Astrocyte (in vitro differentiated cells and primary cell): ENCODE measurements at places on chromosomes 16 and 17.

DNA sequence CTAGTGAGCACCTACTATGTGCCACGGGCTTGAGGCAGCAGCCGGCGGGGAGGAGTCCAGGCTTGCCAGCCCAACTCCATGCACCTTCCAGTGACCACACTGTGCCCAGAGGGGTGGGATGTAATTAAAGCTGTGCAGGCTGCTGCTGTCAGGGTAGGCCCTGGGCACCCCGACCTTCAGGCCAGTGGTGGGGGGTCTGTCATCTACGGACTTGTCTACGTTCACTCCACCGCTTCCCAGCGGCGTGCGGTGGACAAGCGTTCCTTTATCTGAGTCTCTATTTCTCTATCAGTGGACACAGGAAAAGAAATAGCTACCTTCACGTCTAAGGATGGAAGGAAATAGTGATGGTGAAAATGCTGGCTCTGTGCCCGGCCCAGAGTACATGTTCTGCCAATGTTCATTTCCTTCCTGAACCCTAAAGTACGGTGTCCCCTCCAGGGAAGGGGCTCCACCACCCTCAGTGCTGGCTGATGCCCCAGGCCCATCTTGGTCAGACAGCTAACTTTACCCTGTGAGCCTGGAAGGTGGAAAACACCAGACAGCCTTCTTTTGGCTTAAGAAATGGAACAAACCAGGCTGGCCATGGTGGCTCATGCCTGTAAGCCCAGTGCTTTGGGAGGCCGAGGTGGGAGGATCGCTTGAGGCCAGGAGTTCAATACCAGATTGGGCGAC lies 135.2 kb downstream of the SDK2 start:
- DNase-seq: no peak

DNA sequence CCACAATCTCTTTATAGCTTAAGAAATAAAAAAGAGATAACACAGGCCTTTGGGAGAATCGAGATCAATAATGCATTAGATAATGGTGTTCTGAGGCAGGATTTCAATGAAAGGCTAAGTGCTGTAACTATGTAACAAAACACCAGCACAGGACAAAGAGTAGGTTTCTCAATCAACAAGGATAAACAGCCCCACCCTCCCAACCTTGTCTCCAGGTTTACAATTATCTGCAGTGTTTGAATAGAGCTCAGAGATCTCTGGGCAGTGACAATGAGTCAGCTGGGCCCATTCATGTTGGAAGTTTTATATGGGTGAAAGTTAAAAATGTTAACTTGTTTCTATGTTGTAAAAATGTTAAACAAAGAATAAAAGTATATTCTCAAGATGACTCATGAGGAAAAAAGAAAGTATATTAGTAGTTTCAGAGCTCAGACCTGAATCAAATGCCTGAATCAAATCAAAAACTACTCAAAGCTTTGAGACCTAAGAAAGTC lies 17.0 kb upstream of the KRT20 start:
- no peak for DNase-seq

DNA sequence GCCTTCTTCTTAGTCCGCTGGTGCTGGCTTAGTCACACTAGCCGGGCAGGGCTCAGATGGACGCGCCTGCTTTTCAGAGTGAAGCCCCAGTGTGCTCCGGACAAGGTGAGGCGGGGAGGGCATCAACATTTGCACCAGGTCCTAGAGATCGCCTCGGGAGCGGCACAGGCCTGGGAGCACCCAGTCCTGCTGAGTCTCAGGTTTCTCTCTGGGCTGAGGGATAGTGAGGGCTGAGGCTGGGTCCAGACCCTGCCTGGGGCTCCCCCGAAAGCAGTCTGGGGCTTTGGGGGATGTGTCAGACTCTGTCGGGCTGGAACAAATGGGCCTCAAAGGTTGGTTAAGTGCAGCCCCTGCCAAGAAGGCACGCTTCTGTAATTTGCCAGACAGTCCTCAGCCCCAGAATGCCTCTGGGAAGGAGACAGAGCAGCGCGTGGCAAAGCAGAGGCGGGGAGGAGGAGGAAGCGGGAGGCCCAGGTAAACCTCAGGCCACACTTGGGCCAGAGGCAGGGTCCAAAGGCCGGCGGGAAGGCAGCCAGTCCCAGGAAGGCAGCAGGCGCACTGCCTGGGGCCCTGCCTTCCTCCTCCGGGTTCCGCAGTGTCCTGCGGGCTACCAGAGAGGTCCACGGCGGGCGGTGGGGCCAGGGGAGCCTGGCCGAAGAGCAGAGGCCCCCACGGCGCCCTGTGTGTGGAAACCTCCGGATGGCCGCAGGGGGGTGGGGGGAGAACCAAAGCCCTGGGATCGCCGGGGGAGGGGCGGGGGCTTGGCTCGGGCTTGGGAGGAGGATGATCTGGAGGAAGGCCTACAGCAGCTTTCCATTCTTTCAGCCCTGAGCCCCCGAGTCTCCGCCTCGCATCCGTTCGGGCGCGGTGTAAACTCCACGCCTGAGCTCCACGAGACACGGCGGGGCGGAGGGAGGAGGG lies 39.5 kb upstream of the ATP2A3 start:
- peak; percentile 7 for DNase-seq

- DNase-seq: no peak
Observed at GRCh38 chr17:76654408-76654807, 10.9 kb upstream of the ST6GALNAC1 start.

DNA sequence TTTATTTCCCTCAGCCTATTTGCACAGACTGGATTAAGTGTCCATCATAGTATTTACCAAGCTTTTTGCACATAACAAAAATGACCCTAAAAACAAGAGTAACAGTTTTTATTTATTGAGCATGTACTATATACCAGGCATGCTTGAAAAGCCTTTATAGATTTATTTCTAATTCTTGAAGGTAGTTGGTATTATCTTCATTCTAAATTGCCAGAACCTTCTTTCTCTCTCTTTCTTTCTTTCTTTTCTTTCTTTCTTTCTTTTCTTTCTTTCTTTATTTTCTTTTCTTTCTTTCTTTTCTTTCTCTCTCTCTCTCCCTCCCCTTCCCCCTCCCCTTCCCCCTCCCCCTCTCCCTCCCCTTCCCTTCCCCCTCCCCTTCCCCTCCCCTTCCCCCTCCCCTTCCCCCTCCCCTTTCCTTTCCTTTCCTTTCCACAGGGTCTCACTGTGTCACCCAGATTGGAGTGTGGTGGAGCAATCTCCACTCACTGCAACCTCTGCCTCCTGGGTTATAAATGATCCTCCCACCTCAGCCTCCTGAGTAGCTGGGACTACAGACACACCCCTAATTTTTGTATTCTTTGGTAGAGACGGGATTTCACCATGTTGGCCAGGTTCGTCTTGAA lies 310.9 kb upstream of the RBFOX1 start:
- DNase-seq: no peak

DNA sequence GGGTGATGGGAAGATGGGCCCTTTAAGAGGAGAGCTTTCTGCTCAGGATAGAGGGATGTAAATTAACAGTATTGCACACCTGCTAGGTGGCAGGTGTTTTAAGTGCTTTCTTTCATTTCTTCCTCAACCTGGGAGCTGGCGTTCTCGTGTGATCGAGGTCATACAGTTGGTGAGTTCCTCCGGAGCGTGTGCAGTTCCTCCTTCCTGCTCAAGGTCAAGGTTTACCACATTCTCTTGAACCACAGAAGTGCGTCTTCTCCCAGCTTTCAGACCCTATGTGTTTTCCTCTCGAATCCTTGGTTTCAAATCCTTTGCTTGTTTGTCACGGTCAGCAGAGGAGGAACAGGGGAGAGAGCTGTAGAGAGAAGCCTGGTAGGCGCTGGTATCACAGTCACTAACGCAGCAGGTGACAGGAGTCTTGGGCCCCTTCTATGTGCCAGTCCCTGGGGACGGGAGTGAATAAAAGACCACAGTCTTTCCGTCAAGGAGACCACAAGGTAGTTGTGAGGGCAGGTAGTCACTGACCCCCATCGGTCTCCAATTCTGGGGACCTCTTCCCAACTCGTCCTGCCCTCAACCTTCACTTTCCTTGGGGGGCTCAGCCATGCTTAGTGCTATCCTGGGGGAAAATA lies 791 bp downstream of the DNAI2 start:
- DNase-seq: no peak

DNA sequence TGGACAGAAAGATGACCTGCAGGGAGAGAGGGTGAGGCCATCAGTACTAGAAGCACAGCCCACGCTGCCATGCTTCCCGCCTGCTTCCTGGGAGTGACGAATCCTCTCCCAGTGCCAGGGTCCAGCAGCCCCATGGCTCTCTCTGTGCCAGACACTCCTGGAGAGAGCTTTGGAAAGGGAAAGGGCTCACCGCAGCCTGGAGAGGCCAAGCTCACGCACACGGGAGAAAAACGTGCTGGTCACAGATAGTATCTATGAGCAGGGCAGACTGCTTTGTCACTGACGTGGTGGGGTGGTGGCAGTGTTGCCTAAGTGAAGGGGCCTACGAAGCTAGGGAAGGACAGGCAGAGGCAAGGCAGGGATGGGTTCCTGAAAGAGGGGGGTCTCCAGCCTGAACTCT lies 5.4 kb downstream of the WBP2 start:
- no peak for DNase-seq

- DNase-seq: peak; percentile 78
Observed at GRCh38 chr16:86826941-86827340, 248.6 kb downstream of the FOXL1 start.

GRCh38 chr16:50762241-50762640 lies 20.4 kb downstream of the CYLD start:
- DNase-seq: no peak

- no peak for DNase-seq
Observed at GRCh38 chr17:82325286-82326180, 8.0 kb downstream of the SECTM1 start.

- no peak for DNase-seq
Observed at GRCh38 chr17:83107656-83108048, 28.2 kb downstream of the METRNL start.

GRCh38 chr16:89106533-89107202 lies 13.0 kb downstream of the ACSF3 start:
- DNase-seq: no peak

GRCh38 chr17:35742896-35743477 lies 10.1 kb downstream of the GAS2L2 start:
- DNase-seq: no peak

- peak; percentile 85 for DNase-seq
Observed at GRCh38 chr17:66353937-66354401, 51.6 kb downstream of the PRKCA start.

DNA sequence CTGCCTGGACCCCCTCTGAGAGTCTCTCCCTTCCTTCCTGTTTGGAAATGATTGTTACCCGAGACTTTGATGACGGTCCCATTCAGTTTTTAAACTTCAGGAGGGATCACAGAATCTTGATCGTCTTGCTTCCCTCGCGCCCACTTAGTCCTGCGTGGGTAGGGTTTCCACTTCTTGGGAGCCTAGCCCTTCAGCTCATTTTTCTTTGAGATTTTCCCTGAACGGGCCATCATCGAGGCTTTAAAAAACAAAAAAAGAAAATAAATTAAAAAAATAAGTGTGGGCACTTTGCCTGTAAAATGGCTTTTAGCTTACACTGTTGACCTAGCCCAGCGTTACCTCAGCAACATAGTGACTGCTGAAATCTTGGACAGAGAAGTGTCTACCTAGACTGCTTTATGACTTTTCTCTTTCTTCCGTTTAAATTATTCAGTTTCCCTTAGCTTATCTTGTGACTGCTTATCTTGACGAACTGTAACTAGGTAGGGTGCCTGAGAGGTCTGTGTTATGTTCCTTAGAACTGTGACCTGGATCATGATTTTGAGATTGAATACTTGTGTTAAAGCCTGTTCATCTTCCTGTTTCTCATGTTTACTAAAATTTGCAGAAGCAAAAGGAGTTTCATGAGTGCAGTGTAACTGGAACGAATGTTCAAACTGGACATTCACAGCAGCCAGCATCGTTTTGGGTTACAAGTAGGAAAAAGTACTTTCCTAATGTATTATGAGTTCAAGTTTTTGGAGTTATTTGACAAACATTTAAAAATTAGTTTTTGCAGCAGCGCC lies 874 bp downstream of the WWP2 start:
- DNase-seq: peak; percentile 36

DNA sequence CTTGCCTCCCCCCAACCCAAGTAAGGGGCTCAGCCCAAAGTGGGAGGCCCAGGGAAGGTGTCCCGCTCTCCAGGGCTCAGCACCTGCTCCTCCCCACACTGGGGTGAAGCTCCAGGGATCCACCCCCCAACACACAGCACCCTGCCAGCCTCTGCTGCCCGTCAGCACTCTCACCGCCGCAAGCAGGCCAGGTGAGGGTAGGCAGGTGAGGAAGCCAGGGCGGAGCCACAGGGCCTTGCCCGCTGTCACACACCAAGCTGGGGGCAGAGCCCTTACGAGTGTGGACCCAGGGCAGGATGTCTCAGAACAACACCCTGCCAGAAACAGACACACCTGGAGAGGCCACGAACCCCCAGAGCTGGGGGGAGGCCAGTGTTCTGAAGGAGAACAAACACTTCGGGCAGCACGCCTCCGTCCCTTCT lies 19.5 kb downstream of the PLLP start:
- DNase-seq: no peak

DNA sequence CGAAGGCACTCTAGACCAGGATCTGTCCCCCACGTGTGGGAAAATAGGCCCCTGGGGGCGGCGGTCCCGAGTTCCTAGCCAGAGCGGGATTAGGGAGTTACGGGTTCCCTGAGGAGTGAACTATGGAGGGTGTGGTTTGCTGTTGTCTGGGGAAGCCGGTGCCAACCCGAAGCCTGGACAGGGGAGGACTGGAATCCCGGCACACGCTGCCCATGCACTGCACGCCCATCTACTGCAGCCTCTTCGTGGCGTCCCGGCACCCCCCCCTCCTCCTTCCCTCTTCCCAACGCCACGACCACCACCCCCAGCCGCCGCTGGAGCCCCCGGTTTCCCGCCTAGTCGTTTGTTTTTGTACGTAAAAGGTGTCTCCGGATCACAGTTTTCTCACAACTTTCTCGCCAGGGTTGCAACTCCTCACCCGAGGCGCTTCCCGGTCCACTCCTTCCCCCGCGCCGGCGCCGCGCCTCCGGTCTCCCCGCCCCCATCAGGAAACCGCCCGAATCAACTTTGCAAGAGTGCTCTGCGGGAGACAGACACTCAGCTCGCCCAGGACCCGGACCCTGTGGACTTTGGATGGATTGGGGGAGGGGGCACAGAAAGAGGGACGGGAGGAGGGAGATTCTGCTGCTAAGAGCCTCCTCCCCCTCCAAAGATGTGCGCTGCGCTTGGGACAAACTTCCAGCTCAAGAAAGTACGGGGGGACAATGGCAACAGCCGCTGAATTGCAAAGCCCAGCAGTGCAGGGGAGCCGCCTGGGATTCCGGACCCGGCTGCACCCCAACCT lies 1.4 kb upstream of the LHX1 start:
- no peak for DNase-seq

GRCh38 chr17:40900809-40901356 lies 15.8 kb upstream of the KRT20 start:
- DNase-seq: no peak

- peak; percentile 26 for DNase-seq
Observed at GRCh38 chr17:18257268-18257981, 1.1 kb downstream of the FLII start.

DNA sequence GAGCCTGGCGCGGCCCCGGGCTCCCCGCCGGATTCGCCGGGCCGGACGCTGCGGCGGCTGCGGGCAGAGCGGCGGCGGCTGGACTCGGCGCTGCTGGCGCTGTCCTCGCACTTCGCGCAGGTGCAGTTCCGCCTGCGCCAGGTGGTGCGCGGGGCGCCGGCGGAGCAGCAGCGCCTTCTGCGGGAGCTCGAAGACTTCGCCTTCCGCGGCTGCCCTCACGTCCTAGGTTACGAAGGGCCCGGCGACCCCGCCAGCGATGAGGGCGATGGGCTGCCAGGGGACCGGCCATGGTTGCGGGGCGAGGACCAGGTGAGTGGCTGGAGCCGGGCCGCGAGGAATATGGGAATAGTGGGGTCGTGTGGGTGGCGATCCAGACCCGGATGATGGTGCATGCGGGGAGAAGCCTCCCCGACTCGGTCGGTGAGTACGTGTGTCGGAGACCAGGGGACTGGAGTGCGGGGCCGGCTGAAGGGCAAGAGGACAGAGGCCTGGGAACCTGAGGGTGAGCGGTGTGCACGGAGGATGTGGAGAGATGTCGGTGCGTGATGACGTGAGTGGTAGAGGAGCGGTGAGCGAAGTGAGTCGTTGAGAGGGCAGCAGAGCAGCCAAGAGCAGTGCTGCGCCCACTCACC lies 517 bp downstream of the RUNDC1 start:
- peak; percentile 58 for DNase-seq
